ENCODE measurements at places on chromosomes 1 and 21.
A peak's percentile ranks its signal among the peaks of the same experiment; 100 is the strongest.

- DNase-seq = no peak
Measured at GRCh38 chr1:107181253-107181969, 40.6 kb downstream of the NTNG1 start.

GRCh38 chr1:88311907-88312306, 372.2 kb upstream of the PKN2 start:
- DNase-seq = no peak

DNA sequence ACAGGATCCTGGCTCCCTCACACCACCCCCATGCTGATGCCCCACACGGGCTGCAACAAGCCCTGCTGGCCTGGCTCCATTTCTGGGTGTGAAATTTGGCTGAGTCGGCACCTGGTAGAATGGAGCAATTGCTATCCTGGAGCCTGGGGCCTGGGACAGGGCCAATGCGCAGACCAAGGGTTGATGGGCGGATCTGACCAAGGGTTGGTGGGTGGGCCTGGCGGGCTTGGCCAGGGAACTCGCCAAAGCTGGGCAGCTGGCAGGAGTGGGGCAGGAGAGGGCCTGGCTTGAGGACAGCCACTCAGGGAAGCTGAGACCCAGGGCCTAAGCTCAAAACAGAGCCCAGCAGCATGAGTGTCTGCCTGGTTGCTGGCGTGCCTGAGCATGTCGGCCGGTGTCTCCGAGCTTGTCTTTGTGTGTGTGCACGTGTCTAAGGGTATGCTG, 70.9 kb upstream of the POU3F1 start:
- no peak for DNase-seq

DNA sequence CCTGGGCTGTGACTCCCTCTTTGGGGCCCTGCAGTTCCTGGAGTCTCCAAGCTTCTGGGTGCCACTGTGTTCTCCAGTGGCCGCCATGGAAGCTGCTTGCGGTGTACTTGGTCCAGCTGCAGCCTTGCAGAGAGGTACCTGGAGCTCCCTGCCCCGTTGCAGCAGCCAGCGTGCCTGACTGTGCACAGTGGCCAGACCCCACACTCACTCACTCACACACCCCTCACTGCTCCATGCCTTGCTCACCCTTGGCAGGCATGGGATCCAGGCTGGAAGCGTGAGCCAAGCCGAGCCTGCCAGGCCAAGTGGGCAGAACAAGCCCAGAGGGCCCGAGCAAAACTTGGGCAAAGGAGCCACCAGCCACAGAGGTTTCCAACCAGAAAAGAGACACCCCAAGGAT, 43.0 kb downstream of the MATN1 start:
- DNase-seq = no peak

- no peak for DNase-seq
Measured at GRCh38 chr21:36626791-36627190, 72.1 kb upstream of the SIM2 start.

DNA sequence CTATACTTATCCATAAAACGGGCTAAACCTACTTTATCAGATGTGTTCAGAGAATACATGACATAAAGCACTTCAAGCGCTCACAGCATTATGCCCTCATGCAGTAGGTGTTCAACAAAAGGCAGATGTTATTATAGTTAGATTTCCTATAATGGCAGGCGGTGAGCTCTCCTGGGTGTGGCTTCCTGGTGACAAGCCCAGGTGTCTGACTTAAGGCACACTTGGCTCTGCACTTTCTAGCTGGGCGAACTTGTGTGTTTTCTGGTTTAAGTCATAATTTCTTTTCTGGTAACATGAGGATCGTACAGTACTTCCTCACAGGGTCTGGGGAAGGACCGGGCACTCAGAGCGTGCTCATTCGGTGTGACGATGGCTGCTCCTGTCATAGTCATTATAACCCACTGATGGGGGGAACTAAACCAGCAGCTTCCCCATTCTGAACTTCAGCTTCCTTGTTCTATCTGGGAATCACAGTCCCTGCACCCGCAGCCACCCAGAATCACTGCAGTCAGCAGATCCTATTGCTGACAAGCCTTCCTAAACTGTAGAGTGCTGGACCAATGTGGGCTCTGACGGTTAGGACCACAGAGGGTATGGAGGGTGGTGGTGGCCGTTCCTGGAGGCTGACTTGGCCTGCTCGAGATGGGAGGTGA, 52.8 kb downstream of the IGSF21 start:
- DNase-seq = no peak

DNA sequence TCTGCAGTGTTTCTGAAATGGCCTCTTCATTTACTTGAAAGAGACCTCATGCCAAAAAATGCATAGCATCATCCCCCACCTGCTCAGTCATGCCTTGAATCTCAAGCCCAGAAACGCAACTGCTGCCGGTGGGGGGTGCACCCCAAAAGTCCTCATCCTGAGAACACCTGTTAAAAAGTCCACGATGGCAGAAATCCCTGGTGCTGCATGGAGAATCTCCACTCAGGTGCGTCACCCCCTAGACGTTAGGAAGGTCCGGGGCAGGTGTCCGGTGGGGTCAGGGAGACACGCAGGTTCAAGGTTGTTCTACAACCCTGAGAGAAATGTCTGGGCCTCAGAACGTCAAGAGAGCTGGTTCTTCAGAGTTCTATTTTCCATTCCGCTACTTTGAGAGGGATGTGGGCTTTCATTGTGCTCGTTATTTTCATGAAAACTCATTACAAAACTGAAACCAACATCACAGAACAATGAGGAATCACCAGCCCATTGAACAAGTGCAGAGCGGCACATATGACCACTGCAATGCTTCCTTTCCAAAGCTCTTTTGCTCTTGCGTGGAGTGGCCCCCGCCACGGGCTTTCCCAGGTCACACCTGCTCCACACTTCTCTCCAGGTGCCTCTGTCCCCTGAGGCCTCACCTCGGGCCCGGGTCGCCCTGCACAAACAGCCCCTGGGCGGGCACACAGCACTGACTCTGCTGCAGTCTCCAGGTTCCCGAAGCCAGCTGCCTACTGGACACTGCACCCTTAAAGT, 201.9 kb downstream of the TOMM20 start:
- DNase-seq = peak; percentile 33

DNA sequence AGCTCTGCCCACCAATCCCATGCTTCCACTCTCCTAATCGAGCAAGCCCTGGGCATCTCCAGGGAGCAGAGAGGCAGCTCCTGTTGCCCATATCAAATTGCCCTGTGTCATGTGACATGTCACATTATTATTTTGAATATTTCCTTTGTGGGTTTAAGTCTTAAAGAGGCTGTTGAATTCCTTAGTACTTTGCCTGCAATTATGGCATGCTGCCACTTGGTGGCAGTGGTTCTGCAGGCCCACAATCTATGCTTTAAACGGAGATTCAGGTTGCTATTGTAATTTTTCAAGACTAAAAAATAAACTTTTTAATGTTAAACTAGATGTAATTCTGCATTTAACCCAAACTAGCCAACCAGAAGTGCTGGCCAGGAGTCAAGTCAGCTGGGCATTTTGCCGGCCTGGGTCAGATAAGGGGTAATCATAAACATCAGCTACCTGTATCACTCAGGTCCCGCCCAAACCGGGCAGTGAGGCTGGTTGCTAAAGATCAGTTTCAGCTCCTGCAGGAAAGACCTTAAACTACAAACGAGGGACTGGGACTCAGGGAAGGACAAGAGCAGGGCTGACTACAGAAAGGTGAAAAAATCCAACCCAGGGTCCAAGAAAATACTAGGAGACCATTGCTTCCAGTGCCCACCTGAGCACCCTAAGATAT, 37.3 kb upstream of the ARHGEF16 start:
- DNase-seq = no peak

DNA sequence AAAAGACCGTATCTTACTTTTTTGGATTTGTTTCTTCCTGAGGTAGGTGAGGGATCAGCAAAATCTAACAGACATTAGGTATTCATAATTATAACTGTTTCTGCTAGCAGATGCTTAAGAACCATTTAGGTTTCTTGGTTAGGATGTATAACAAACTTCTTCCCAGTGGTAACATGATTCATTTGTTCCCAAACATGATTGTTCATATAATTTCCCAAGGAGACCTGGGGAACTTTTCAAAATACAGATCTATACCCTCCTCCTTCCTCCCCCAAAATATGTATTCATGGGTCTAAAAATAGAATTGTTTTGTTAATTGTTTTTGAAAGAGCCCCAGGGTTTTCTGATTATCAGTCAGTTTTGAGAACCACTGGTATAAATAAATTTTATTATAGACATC, 228.2 kb downstream of the COP1 start:
- no peak for DNase-seq

All from CD4-positive, alpha-beta T cell treated with Interleukin-6 at 100 ng/mL for 8 hours (primary cell).